ENCODE measurements at places on chromosomes 3 and 15.

DNA sequence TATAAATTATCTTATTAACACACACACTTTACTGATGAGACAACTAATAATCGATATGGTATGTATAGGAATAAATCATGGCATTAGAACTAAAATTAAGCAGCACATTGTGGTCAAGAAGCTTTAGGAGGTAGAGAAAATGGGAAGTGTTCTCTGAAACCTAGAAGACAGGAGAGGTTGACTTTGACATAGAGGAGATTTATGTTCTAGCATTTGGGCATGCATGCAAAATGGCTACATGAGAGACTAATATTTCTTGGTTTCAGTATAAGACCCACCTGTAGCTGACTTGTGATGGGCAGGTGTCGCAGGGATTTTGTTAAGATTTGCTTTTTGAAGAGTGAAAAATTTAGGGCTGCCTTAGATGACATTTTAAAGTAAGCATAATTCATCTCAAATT is 209.7 kb upstream of the POU1F1 start:
- DNase-seq: no peak

- DNase-seq: no peak
These were observed 6.3 kb upstream of the TLE3 start for GRCh38 chr15:70103880-70104626.

- DNase-seq: no peak
These were observed 2.3 kb upstream of the GOLGA8A start for GRCh38 chr15:34439878-34440277.

DNA sequence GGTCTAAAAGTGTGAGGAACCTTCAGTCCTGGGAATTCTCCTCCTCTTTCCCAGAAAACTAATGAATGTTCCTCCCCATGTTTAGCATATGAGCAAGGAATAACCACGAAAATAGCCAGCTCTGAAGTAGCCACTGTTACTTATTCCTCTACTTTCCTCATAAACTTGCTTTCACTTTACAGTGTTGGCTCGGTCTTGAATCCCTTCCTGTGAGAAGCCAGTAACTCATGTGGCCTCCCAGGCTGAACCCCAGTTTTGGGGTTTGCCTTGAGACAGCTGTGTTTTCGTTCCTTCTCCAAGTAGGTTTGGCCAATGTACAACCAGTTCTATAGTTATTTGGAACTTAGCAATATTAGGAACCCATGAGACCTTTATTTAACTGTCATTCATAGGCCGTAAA is 195.0 kb downstream of the CNTN6 start:
- DNase-seq: no peak

DNA sequence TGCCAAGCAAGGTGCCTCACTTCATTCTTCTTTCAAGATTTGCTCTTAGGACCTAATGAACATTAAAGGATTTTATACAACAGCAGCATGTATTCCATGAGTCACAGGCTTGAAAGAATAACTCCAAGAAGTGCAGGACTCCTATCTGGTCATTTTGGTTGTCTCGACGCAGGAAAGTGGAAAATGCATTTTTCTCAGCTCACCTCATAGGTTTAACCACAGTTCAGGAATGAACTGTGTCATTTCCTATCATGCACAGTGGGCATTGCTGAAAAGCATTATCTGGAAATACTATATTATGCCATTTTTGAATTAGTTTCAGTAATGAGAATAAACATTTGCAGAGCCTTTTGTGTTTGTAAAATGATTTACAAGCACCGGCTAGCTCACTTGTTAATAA is 98.7 kb upstream of the BFSP2 start:
- peak; percentile 49 for DNase-seq

DNA sequence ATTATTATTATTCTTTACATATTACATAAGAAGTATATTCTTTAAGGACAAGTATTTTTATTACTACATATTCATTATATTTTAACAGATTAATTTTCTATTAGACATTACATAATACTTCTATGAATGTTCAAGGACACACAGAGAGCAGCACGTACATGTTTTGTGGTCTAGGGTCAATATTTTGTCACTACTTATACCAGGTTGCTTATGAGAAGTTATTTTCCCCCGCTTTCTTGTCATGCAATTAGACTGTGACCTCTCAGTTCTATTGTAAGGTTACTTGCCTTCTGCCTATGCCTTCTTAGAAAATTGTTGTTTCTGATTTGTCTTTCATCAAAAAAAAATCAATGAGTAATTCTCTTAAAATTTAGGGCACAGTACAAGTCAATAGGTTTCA is 21.5 kb downstream of the BCHE start:
- no peak for DNase-seq

GRCh38 chr15:64604319-64604718 is 143.9 kb downstream of the ZNF609 start:
- peak; percentile 32 for DNase-seq

DNA sequence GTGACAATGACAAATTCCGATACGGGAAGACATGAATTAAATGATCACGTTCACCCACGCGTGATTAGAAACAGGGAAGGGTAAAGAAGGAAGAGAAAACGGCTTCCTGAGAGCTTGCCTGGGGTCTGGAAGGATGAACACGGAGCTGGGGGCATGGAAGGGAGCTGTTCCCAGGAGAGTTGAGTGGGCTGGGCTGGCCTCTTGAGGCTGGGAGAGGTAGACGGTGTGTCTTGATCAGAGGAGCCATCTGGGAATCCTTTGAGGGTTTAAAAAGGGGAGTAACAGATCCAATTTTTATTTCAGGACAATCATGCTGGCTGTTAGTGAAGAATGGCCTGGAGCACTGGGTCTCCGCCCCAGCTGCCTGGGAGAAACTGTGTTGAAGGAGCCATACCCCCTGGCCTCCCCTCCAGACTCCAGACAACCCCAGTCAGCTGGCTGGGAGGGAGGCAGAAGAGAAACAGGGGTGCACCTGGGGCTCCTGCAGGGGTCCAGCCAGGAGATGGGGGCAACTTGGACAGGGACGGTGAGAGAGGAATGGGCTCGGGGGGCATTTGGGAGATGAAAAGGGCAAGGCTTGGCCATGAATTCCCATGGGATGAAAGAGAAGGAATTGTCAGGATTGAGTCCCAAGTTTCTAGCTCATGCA is 53.6 kb upstream of the CGNL1 start:
- DNase-seq: no peak

GRCh38 chr3:121574449-121574848 is 6.7 kb downstream of the ARGFX start:
- peak; percentile 92 for DNase-seq

DNA sequence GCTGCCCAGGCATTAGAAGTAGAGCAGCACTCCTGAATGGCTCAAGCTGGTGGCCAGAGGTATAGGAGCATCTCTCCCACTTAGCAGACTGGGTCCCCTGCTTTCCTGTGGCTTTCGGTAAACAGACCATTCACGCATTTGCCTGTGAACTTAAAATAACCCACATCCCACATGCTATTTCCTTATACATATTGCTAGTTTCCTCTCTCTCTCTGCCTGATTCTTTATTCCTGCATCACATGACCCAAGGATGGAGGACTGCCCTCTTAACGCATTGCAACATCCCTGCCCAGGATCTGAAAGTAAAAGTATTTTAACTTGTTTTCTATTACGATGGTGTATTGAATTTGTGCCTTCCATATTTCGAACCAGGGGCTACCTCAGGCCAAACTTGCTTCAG is 43.4 kb upstream of the NLGN1 start:
- DNase-seq: no peak

DNA sequence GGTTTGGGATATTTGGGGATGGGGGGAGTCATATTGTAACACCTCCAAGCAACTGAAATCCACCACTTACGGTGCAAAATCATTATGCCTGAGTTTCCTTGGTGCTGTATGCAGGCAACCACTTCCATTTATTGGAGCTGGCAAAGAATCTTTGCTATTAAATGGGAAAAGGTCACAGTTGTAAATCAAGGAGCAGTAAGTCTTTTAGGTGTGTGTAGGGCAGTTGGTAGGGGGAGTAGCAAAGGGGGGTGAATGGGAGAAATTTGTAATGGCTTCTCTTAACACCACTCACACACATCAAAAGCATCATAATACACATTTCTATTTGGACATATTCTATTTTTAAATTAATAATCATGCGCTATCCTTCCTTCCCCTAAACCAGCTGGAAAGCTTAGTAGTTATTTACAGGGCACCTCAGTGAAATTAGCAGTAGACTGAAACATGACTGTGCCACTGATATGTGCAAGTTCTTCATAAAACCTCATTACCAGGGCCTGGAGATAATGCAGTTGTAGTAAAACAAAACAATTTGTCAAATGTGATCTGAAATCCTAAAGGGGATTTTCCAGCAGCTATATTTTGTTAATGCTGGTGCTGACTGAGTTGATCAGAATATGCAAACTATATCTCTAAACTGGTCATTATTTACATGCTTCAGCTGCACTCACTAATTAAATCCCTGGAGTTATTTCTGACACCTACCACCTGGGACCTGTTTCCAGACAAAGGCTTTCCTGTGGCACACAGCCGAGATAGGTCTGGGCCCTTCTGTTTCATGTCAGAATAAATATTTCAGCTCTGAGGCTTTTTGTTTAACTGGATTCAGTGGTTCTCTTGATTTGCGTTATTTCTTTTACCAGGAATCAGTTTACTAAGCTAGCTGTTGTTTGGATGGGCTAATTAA is 90.1 kb downstream of the B3GALNT1 start:
- DNase-seq: no peak

DNA sequence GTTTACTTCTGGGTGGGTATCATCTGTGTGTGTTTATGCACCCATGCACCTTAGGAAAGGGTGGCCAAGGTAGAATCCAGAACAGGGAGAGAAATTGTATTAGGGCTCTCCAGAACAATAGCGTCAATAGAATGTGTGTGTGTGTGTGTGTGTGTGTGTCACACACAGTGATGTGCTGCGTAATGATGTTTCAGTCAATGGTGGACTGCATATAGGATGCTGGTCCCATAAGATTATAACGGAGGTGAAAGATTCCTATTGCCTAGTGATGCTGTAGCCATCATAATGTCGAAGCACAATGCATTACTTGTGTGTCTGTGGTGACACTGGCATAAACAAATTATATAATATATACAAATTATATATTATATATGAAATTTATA is 69.3 kb upstream of the PRR23C start:
- DNase-seq: no peak

DNA sequence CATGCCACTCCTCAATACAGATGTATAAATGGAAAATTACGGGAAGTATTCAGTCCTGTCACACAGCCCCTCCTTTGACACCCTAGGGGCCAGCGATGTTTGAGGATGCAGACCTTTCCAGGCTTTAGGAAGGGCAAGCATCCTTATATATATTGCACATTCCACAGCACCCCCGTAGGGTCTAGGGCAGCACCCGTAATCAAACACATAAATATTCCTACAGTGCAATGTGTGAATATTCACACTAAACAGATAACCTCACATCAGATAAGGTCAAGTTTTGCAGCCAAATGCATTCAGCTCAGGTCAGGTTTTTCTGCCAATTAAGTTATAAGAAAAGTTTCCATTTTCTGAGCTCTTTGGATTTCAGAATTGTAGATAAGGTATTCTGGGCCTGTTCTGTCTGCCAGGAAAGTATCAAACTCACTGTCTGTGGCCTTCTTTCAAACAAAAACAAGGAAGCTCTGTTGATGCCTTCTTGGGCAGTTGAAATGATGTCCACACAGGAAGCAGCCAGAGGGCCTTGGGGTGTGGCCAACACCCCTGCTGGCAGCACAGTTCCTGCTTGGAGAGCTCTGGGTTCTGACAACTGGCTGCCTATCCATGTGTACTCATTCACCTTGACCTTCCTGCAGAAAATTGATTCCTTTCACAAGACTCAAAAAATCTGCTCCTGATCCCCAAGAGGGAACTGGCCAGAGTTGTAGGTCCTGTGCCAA is 427.0 kb downstream of the NTRK3 start:
- no peak for DNase-seq

DNA sequence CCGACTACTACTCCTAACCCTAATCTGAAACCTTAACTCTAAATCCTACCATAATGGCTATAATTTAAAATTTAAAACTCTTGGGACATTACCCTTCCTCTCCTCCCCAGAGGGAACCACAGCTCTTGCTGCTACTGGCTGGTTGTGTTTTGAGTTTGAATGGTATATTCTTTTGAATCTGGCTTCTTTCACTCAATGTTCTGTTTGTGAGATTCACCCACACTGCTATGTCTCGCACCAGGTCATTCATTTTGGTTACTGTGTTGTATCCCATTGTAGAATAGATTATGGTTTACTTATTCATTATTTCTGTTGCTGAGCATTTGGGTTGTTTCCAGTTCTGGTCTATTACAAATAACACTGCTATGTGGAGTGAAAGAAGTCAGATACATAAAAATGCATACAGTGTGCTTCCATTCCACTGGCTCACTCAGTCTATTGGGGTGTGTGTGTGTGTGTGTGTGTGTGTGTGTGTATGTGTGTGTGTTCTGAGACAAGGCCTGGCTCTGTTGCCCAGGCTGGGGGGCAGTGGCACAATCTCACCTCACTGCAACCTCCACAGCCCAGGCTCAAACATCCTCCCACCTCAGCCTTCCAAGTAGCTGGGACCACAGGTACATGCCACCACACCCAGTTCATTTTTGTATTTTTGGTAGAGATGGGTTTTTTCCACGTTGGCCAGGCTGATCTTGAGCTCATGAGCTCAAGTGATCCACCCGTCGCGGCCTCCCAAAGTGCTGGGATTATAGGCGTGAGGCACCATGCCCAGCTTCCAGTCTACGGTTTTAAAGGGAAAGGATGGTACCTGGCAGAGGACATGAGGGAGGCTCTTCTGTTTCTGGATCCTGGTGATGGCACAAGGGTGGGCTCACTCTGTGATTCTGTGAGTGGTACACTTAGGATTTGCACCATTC is 19.2 kb upstream of the SYNM start:
- no peak for DNase-seq

GRCh38 chr3:35965908-35966307 is 326.6 kb downstream of the ARPP21 start:
- DNase-seq: peak; percentile 75

DNA sequence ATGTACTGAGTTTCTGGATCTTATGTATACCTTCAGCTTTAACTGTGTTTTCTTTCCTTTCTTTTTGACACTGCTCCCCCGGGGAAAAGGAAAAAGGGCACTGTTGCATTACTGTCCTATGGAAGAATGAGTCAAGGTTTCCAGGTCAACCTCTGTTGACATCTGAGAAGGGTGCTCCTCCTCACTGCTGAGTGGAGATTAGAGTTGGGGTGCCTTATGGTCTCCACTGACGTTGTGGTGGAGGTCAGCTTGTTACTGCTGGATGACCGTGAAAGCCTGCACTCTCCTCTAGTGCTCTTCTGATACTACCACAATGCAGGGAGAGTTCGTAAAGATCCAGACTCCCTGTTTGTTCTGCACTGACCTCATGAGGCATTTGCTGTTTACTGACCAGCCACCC is 252.1 kb upstream of the GRM7 start:
- no peak for DNase-seq

Data from PC-3 (cell line).